GM23248 (cell line): ENCODE measurements at places on chromosomes 7 and 10.

GRCh38 chr10:94294168-94294567, 68.6 kb downstream of the NOC3L start:
- DNase-seq = no peak

GRCh38 chr10:12703126-12703525, 298.4 kb downstream of the CCDC3 start:
- peak; percentile 8 for DNase-seq

DNA sequence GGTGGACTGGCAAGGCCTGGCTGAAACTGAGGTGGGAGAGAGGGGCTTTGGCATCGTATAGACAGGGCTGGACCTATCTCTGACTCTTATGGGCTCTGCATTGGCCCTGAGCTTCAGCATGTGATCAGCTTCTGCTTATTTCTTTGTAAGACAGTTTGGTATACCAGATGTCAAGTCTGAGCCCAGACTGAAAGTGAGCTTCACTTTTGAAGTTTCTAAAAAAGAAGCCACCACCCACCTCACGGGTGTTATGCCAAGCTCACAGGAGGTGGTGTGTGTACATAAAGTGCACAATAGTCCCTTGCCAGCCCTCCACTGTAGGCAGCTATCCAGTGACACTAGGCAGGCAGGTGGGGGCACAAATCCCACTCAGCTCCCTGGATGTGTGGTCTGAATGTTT, 68.7 kb upstream of the SEPHS1 start:
- DNase-seq = no peak

DNA sequence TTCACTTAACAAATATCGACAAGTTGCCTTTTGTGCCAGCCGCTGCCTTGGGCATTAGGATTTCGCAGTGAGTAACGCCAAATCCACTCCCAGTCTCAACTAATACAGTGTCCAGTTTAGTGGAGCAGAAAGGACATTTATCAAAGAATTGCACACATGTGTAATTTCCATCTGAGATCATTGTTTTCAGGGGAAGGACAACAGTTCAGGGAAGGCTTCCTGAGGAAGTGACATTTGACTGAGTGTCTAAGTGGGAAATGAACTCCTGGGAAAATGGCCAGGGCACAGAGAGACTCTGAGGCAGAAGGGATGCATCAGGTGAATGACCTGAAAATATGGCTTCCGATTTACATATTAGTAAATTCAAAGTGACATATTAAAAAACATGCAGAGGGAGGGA, 89.4 kb downstream of the ITGA8 start:
- no peak for DNase-seq

DNA sequence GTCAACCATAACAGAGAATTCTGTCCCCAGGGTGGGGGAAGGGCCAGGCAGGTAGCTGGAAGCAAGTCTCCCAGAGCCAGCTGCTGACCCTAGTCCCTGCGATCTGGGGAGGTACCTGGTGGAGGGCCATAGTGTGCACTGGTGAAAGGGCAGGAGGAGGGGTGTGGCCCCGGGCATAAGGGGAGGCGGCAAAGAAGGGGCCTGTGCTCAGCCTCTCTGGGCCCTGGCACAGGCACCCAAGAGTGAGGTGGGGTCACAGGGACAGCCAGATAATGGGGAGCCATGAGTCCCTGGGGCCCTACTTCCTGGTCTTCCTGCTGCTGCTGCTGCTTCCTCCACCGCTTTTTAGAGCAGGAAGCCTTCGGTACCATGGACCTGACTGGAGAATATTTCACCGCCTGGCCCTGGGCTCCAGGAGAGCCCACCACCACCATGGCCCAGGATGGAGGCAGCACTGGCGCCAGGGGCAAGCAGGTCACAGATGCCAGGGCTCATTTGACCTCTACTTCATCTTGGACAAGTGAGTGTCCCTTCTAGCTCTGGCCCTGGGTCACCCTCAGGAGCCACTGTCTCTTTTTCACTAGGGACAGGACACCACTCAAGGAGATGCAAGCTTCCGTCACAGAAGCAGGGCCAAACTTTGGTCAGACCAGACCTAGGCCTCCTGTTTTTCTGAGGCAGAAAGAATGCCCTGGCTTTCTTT, at the start of gene ANTXRL:
ANTXRL (plus strand) TSS at position 7 of the 703 bp plus-strand sequence; CDS start at position 273, 266 bp downstream.
- DNase-seq = no peak
